ENCODE measurements at places on chromosomes 16 and 17.

GRCh38 chr16:11613381-11614303 lies 26.9 kb upstream of the LITAF start:
- peak; percentile 90 for DNase-seq

GRCh38 chr17:71446645-71447437 lies 674.0 kb upstream of the SOX9 start:
- no peak for DNase-seq

DNA sequence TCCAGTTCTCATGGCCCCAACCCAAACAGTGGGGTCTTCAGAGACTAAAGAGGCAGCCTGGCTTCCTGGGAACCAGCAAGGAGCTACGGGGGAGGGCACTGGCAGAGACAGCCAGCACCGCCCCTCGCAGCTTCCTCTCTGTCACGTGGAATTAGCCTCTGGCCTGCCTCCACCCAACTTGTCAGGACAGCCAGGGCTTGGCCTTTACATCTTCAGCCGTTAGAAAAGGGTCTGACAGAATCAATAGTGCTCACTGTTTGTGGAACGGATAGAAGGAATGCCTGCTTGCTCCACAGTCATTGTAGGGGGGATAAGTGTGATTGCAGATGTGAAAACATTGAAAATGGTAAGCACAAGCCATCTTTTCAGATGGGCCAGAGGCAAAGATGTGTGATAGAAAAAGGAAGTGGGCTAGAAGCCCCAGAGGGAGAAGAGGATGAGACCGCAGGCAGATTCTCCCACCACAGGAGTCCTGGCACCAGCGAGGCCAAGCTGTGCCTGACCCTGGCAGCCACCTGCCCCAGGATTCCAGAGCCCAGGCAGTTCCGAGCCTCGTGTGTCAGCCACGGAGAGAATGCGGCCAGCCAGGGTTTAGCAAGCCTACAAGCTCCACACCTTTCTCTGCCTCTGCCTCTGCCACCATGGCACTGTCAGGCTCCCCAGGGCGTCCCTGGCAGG lies 18.6 kb downstream of the GRIN2C start:
- DNase-seq = peak; percentile 27

GRCh38 chr17:50099003-50099402 lies 3.9 kb downstream of the PDK2 start:
- DNase-seq = no peak

- peak; percentile 59 for DNase-seq
Measured at GRCh38 chr16:85416228-85417109, 196.7 kb upstream of the GSE1 start.

- DNase-seq = no peak
Measured at GRCh38 chr17:1070411-1070810, 73.5 kb downstream of the TIMM22 start.

DNA sequence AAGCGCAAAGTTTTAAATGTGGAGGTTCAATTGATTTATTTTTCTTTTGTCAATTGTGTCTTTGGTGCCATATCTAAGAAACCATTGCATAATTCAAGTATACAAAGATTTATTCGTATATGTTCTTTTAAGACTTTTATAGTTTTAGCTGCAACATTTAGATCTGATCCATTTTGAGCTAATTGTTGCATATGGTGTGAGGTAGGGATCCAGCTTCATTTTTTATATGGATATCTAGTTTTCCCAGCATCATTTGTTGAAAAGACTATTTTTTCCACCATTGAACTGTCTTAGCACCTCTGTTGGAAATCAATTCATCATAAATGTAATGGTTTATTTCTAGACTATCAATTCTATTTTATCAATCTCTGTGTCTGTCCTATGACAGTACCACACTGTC lies 2.1 kb upstream of the CCR7 start:
- no peak for DNase-seq

GRCh38 chr17:50913120-50913519 lies 47.0 kb upstream of the TOB1 start:
- no peak for DNase-seq
